Stomach (tissue), 19 donors: ENCODE measurements at places on chromosomes 6 and 20. TPM values are rescaled to one million over a fixed set of nuclear protein-coding genes. Genes with fewer than 3 reads are reported as not detected.

DNA sequence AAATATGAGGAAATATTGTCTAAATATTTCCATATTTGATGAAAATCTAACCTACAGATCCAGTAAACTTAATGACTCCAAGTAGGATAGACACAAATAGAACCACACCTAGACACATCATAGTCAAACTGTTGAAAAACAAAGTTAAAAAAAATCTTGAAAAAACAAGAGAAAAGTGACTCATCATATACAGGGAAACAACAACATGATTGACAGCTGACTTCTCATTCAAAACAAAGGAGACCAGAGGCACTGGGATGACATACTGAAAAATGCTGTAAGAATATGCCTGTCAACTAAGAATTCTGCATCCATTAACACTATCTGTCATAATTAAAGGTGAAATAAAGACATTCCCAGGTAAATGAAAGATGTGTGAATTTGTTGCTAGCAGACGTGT, 38.8 kb downstream of the BMP2 start:
- DNase-seq = no peak

DNA sequence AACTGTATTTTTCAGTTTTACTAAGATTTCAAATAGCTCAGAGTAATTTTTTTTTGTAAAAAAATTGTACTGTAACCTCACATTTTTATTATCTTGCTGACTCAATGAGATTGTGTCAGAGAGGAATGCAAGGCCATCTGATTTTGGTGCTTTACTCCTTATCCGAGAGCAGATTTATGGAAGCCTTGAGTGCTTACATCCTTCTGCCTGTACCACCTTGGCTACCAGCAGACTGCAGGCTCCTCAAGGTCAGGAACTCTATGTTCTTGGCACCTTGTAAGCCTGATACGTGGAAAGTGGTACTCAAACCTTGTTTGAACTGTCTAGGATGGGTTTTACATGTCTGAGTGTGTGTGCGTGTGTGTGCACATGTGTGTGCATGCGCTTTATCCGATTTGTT, 80.1 kb upstream of the MLIP start:
- no peak for DNase-seq

GRCh38 chr20:23889775-23890187, 10.2 kb upstream of the CST5 start:
- DNase-seq = peak; percentile 81

GRCh38 chr6:80439721-80440470, 333.4 kb downstream of the BCKDHB start:
- no peak for DNase-seq

GRCh38 chr6:169093066-169093723, 160.5 kb downstream of the THBS2 start:
- no peak for DNase-seq

GRCh38 chr6:2754911-2755310, 4.2 kb upstream of the MYLK4 start:
- DNase-seq = no peak

GRCh38 chr6:104928141-104928540, 28.8 kb upstream of the LIN28B start:
- DNase-seq = no peak

- DNase-seq = no peak
These were observed 42.1 kb downstream of the AFG1L start for GRCh38 chr6:108336971-108337370.

DNA sequence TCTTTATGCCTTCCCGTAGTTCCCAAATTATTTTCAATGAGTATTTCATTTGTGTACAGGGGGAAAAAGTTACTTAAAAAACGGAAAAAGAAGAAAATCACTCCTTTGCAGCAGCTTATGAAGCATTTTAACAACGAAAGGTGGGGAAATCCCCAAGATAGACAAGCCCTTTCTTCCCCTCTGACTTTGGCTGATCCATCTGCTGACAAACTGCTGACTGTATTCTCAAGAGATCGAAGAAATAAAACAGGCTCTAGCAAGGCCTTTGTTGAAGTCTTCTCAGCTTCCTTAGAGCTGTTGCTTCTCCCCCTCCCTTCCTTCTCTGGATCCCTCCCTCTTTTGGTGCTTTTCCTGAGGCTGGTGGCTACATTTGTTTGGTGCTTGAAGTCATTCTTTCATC, 325.2 kb downstream of the NRN1 start:
- DNase-seq = no peak

Gene GSTA1
- total RNA-seq = 107 TPM

GRCh38 chr20:5737966-5738365, 12.2 kb upstream of the SHLD1 start:
- no peak for DNase-seq
